Kidney epithelial cell (primary cell): ENCODE measurements at places on chromosomes 3 and 15. TPM values are rescaled to one million over a fixed set of nuclear protein-coding genes. Genes with fewer than 3 reads are reported as not detected.

NRROS gene
- 1.8 and 2.5 TPM in 2 replicates for total RNA-seq

IQCH gene
- total RNA-seq: 3.0 and 6.3 TPM in 2 replicates

WDR6 gene
- 124 and 135 TPM in 2 replicates for total RNA-seq

CCDC39 gene
- 0.07 and 0.13 TPM in 2 replicates for total RNA-seq

EID1 gene
- total RNA-seq: 105 and 134 TPM in 2 replicates

ISY1 gene
- 21.2 and 27.7 TPM in 2 replicates for total RNA-seq

CMTM8 gene
- 2.8 and 7.5 TPM in 2 replicates for total RNA-seq

SNTN gene
- total RNA-seq: not detected in 2 replicates

CLRN1 gene
- not detected in 2 replicates for total RNA-seq

PATL2 gene
- total RNA-seq: 0.33 TPM in 1 of 2 replicates, not detected in the other

VEPH1 gene
- 9.0 and 26.0 TPM in 2 replicates for total RNA-seq

ISLR gene
- 0.25 and 0.48 TPM in 2 replicates for total RNA-seq

TEX9 gene
- 5.2 and 8.8 TPM in 2 replicates for total RNA-seq

GHRL gene
- not detected in 2 replicates for total RNA-seq

PFKFB4 gene
- 22.4 and 24.1 TPM in 2 replicates for total RNA-seq

DNASE1L3 gene
- total RNA-seq: not detected in 2 replicates

FBLN2 gene
- total RNA-seq: 6.7 and 6.9 TPM in 2 replicates

CSPG4 gene
- 1.2 and 1.7 TPM in 2 replicates for total RNA-seq
